ENCODE measurements at places on chromosomes 16 and 17.

- no peak for DNase-seq
Measured at GRCh38 chr17:48704361-48705248, 17.7 kb downstream of the PRAC1 start.

DNA sequence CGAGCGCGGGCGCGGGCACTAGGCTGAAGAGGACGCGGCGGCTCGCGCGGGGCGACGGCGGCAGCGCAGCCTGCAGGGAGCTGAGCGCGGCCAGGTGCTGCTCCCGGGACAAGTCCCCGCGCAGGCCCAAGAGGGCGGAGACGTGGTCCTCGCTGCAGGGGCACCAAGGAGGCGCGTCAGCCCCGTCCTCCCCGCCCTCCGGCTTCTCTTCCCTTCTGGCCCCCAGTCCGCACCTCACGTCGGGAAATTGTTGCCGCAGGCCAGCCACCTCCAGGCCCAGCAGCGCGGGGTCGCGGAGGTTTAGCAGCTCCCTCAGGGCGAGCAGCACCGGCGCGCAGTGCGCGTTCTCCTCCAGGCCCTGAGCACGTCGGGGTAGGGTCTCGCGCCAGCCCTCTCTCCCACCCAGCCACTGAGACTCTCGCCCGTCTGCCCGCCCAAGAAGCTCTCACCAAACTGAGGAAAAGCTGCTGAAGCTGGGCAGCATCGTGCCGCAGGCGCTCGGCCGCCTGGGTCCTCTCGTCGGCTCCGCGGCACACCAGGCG is 761 bp upstream of the MATCAP1 start:
- no peak for DNase-seq

DNA sequence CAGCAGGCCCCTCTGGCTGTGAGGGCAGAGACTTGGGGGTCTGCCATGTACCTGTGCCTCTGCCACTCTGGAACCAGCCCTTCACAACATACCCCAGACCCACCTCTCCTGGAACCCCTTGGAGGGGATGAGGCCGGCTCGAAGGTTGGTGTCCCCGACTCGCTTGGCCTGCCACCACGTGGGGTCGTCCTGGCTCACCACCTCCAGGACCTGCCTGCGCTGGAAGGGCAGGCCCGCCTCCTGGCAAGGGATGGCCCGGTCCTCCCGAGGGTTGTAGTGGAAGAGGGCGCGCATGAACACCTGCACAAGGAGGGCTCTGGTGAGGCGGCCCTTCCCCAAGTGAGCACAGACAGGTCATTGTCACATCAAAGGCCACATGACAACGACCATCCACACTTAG is 12.2 kb downstream of the MPP3 start:
- DNase-seq: no peak

- DNase-seq: no peak
Measured at GRCh38 chr16:79037521-79038373, 562.8 kb downstream of the MAF start.

GRCh38 chr16:72999541-73000019 is 48.3 kb downstream of the ZFHX3 start:
- no peak for DNase-seq

- DNase-seq: no peak
Measured at GRCh38 chr16:55372792-55373488, 48.9 kb downstream of the IRX6 start.

DNA sequence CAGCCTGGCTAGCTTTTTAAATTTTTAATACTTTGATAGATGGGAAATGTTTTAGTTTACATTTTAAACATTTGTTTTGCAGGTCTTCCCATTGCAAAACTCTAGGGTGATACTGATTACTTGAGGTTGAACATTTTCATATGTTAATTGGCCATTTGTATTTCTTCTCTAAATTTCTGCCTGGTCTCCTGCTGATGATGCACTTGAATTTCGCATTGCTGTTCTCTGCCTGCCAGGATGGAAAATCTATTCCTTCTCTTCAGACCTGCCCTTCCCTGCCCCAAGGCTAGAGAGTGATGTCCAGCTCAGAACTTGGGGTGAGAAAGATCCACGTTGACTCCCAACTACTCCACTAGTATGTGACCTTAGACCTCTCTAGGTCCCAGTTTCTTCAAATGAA is 134.7 kb downstream of the PITPNC1 start:
- no peak for DNase-seq

GRCh38 chr17:48241131-48241591 is 133.6 kb downstream of the SNX11 start:
- no peak for DNase-seq

DNA sequence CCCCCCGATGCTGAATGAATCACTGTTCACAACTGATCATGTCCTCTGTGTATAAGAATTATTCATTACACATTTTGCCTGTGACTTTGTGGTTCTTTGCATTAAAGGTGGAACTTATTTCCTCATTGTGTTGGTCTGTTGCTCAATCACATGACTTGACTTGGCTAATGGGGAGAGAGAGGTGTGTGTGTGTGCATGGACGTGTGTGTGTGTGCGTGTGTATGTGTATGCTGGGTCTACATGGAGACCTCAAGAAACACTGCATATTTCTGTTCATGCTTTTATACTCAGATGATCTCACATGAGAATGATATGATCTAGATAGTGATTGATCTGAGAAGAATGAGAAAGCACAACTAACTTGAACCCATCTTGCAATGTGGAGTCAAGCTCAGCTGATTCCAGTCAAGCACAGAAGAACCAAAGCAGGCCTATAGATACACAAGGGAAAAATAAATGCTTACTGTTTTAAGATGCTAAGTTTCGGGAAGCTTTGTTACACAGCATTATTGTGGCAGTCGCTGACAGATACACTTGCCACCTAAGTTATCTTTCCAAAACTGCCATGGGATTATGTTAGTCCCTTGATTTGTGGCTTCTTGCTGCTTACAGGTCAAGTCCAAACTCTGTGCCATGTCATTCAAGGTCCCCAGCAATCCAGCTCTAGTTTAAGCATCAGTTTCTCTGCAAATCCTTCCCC is 167.9 kb upstream of the ZFHX3 start:
- DNase-seq: no peak

DNA sequence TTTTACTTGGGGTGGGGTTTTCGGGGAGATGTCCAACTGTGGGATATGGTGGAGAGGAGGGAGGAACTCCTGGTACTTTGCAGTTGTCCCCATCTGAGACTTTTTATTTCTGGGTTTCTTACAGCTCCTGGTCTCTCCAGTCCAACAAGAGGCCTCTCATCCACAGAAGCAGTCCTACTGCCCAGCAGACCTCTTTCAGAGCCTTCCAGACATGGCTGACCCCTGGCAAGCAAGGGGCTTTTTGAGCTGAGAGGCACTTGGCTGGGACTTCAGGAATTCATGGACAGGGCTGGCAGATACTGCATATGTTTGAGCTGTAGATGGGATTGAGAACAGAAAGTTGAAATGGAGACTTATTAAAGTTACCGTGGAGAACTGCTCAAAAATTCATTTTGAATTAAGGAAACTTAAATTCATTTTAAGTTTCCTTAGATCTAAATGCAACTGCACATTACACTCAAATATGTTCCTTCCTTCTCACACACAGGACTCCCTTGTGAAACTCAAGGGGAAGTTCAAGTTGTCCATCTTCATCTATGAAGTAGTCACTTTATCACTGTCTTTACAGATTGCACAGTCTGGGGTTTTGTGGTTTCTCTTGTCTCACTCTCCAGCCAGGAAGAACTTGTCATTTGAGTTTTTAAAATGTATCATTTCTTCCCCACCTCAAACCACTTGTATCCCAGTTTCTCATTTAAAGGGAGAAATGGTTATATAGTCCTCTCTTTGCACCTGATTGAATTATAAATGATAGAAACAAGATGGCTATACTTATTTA is 1.1 kb downstream of the LASP1NB start:
- no peak for DNase-seq

DNA sequence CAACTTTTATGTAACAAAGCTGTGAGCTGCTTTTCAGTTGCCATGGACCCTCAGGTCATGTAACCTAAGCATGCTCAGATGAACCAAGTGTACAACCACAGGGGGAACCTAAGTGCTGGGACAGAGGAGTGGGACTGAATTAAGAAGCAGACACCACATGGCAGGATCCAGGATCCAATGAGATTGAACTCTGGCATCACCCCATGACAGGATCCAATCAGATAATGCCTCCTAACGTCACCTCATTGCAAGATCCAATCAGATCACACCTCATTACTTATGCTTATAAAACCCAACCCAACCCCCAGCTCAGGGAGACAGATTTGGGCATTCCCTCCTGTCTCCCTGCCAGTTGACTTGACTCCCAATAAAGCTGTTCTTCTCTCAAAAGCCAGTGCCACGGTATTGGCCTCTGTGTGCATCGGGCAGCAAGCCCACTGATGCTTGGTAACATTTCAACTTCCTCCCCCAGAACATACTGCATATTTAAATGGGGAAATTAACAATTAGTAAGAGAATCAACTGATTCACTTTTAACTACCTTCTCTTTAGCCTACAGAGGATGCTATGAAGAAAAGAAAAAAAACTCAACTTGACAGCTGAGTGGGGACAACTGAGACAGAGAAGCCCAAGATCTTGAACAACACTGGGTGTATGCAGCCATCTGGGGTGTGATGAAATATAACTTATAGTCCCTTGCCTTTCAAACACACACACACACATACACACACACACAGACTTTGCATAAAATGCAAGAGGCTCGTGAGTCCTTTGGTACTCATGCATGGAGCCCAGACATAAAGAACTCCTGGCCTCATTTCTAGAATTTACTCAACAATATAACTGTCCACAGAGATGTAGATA is 148.4 kb downstream of the SLC39A11 start:
- DNase-seq: no peak

DNA sequence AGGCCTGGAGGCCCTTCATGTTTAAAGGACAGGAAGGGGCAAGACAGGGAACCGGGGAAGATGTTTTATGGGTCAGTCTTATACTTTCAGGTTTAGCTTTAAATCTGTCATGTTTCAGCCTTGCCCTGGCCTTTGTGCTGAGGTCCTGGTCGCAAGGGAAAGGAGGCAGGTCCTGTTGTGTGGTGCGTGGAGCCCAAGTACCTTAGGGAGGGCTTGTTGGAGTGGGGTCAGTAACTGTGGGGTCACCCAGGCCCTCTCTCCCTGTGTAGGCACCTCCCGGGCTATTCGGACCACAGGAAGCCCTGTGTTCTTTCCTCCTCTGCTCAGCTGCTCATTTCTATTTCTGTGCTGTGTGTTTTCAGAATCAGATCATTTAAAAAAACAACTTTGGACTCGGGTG is 42.7 kb downstream of the MPRIP start:
- DNase-seq: no peak

DNA sequence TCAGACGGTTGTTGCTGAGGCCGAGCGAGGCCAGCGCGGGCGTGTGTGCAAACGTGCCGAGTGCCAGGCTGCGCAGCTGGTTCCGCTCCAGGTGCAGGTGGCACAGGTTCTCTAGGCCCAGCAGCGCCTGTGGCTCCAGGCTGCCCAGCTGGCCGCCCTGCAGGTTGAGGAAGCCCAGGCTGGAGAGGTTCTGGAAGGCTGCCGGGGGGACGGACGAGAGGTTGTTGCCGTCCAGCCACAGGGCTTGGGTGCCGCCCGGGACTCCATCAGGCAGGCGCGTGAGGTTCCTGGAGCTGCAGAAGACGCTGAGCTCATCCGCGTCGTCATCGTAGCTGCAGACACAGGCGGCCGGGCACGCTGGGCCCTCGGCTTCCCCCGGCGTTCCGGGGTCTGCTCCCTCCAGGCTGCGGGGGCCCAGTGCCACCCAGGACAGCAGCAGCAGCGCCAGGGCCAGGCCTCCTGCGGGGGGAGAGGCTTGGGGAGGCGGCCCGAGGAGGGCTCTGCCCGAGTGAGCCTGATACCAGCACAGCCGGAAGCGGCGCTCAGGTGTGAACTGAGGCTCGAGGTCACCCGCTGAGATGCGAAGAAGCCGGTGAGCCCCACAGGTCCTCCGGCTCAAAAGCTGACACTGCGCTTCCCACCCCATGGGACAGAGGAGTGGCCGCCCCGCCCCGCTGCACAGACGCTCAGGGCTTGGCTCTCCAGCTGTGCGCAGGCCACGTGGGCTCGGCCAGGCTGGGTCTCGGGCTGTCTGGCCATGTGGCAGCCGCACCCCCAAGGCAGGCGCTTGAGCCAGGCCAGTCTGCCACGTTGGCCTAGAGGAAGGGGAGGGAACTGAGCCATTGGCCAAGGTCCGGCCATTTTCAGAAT is 1.3 kb downstream of the IGFALS start:
- DNase-seq: no peak

- no peak for DNase-seq
Measured at GRCh38 chr16:16137110-16137509, 86.2 kb downstream of the ABCC6 start.

DNA sequence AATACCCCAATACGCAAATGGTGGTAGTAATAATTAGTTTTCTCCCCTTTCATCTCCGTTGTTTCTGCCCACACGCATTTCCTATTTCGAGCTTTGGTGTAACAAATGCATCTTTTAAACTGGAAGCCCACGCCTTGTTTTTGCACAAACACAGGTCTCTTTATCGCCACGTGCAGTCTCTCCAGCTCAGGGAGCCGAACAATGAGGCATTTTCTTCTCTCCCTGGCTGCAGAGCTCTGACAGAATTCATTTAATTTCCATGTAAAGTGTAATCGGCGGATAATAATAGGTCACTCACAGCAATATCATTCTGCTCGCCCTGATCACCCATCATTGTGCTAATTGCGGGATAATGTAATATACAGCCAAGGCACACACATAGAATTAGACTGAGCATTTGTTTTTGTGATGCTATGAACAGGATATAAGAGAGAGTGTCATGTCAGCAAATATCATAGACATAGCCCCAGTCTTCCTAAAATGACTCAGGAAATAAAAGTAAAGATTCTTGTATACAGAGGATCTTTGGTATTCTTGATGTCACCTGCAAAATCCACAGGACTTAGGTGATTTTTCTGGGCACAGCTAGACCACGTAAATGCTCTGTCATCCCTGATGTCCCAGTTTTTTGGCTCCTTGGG is 452.6 kb upstream of the CDH11 start:
- DNase-seq: no peak

GRCh38 chr16:73385696-73386095 is 337.8 kb upstream of the ZFHX3 start:
- DNase-seq: no peak

DNA sequence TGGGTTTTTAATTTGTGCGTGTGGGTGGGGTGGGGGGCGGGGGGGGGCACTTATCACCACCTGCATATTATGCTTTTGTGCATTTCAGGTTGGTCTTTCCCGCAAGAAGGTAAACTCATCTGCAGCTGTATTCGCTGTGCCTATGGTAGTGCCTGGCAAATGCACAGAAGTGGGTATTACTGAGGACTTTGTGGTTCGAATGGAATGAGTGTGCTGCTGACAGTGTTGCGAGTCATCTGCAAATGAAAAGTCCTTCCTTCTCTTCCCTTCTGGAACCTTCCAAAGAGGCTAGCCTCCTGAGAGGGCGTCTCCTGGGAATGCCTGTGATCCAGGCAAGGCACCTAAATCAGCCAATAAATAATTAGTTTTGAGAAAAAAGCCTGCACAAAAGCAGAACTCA is 532.9 kb downstream of the MAF start:
- DNase-seq: no peak

GRCh38 chr16:67216612-67217490 is 10.1 kb upstream of the TMEM208 start:
- no peak for DNase-seq

GRCh38 chr16:10678655-10679054 is 16.1 kb downstream of the TEKT5 start:
- no peak for DNase-seq

GRCh38 chr17:34248511-34249024 is 6.5 kb upstream of the CCL2 start:
- no peak for DNase-seq

Measured in liver (tissue), 10 donors.